ENCODE measurements at places on chromosomes 7 and 10.
A peak's percentile ranks its signal among the peaks of the same experiment; 100 is the strongest.

- DNase-seq: no peak
Measured at GRCh38 chr10:78321500-78321899, 287.8 kb downstream of the RPS24 start.

- DNase-seq: peak; percentile 64
Measured at GRCh38 chr7:138258197-138258559, 181.9 kb downstream of the AKR1D1 start.

GRCh38 chr10:53403688-53404087 lies 631.1 kb upstream of the MBL2 start:
- no peak for DNase-seq

DNA sequence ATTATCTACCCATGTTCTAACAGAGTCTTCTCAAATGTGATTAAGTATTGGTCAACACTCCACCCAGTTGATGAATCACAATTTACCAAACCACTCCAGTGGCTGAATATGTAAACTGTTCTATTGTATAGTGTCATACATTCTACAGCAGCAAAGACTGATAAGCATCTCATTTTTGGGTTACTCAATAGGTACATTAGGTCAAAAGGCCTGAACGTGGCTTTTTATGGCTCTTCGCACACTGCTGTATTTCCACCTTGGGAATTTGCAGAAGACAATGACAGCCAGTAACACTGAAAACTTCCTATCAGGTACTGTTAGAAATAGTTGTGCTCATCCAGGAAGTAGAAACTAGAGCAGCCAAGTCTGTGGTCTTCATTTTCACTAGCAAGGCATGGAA lies 166.9 kb downstream of the GLI3 start:
- DNase-seq: no peak

DNA sequence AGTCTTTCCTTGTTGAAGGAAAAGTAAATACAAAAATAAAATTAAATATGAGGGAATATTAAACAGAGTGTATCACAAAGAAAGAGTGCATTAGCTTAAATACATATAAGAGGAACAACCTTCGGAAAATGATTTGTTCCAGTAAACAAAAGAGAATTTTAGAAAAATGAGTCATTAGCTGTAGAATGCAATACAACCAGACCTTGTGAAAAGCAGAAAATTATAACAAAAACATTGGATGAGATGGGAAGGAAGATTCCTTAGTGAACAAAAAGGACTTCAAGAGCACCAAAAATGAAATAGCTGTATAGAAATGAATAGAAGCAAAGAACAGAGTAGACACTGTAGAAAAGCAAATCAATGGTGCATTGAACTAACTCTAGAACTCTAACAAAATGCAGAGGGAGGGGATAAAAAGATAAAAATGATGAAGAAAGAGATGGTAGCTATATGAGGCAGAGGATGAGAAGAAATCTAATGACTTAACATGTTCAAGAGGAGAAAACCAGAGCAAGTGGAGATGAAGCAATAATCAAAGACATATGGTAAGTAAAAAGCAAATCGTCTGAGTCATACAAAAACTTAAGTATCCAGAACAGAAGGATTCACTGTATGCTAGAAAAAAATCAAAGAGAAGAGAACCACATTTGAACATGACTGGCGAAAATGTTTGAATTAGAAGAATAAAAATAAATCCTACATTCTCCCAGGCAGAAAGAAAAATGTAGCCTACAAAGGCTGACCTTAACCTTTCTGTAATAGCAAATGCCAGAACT lies 190.5 kb downstream of the TMEM26 start:
- no peak for DNase-seq

DNA sequence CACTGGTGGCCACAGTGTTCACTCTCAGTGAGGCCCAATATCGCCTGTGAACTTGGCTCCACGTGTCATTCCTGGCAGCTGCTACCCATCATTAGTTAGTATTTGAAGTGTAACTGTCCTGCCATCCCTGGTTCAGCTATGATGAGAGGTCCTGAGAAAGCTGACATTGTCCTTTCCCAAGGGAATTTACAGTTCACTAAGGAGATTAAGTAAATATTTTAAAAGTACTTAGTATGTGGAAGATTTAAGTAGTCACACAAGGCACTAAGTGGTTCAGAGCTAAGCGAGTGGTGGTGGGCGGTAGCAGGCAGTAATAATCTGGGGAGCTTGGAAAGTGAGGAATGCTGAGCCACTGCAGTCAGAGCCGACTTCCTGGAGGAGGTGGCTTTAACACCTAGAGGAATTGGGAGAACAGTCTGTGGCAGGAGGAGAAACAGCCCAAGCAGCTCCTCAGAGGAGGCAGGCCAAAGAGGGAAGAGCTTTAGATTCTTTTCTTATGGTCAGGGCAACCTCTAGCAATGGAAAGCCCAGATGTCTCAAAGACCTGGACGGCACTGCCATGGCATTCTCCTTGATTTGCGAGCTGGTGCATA lies 519.7 kb downstream of the LRMDA start:
- no peak for DNase-seq

- no peak for DNase-seq
Measured at GRCh38 chr7:159177284-159177953, 32.8 kb upstream of the VIPR2 start.
